ENCODE measurements at places on chromosomes 3 and 15. TPM values are rescaled to one million over a fixed set of nuclear protein-coding genes. Genes with fewer than 3 reads are reported as not detected.

Gene ANKUB1
- total RNA-seq: not detected

Gene LOXL1
- 189 TPM for total RNA-seq

Gene RLBP1
- total RNA-seq: not detected

Gene PLA2G4D
- total RNA-seq: 0.10 TPM

Gene ASB14
- not detected for total RNA-seq

Gene CLSTN2
- total RNA-seq: 7.6 TPM

Gene CFAP100
- not detected for total RNA-seq

Gene MRAS
- 11.2 TPM for total RNA-seq
